ENCODE measurements at places on chromosomes 1 and 21. TPM values are rescaled to one million over a fixed set of nuclear protein-coding genes. Genes with fewer than 3 reads are reported as not detected.

The DCST2 gene
- total RNA-seq: 0.11 TPM

The KLHDC9 gene
- total RNA-seq: 1.3 TPM

The MMP23B gene
- total RNA-seq: 4.7 TPM

The PLA2G5 gene
- not detected for total RNA-seq

The KCNT2 gene
- total RNA-seq: 1.8 TPM

The TMEM240 gene
- 7.2 TPM for total RNA-seq

The AQP10 gene
- not detected for total RNA-seq
